ENCODE measurements at places on chromosomes 12 and 14.

- no peak for DNase-seq
These were observed 64.3 kb downstream of the DCAF5 start for GRCh38 chr14:69088586-69088985.

- no peak for DNase-seq
These were observed 29.2 kb upstream of the CHST11 start for GRCh38 chr12:104427547-104427938.

GRCh38 chr12:109276160-109276559, 32.9 kb downstream of the FOXN4 start:
- no peak for DNase-seq

- no peak for DNase-seq
These were observed 8.6 kb downstream of the EVL start for GRCh38 chr14:100073576-100074430.

DNA sequence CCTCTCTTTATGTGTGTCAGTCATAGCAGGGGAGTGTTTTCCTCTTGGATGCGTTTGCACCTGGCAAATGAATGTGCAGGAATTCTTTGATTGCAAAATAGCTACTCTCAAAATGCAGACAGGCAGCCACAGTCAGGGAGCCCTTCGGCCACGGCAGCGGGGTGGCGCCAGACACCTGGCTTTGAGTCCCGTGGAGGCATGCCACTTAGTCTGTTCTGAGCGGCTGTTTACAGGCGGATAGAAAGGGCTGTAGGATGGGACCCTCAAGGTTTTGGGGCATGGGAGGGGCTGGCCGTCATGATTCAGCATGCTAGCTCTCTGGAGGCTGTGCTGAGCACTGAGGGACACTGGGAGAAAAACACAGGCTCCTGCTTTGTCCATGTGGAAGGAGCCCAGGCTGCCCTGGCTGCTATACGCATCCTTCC, 117.1 kb downstream of the SLC25A47 start:
- DNase-seq: peak; percentile 63

DNA sequence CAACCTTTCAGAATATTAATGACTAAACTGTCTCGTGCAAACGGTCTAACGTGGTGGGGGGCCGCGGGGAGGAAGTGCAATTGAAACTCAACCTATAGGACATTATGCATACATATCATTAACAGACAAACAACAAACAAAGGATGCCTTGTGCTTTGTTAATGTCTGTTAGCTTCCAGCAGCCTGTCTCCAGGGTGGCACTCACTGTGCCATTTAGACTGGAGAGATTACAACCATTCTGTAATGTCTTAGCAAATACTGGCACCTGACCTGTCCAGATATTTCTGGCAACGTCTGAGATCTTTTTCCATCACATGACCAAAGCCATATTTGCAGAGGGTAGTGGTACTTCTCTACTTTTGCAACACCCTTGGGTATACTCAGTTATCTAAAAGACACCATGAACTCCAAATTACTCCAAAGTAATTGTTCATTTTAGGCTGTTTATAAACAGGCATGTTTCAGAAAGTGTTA, 11.6 kb downstream of the BHLHE41 start:
- DNase-seq: no peak

Measured in GM10248 (cell line).